ENCODE measurements at places on chromosomes 13 and 19. TPM values are rescaled to one million over a fixed set of nuclear protein-coding genes. Genes with fewer than 3 reads are reported as not detected.

Gene ZNF506
- 16.5 TPM for total RNA-seq

DNA sequence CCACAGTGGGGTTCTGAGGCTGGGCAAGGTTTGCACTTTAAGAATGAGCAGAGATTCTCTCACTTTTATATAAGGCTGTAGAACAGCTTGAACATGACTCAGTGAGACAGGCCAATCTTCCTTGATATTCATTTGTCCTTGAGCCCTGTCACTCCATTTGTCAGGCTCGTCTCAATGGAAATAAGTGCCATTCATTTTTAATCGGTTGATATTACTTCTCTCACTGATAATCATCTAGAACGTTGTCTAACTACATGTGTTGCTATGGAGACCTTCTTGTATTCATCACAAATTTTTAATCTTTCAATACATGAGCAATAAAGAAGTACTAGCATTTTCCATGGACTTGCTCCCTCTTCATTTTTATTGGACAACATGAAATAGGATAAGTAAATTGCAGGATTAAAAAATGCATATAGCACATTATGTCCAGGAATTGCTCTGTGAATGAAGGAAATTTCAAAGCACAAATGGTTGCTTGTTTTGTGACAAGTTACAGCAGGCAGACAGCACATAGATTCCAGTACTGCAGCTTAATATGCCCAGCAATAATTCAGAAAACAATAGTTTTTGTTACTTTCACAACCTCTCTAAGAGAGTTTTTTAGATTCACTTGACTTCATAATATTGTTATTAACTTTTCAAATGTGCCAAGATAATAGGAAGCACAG, 1178.4 kb upstream of the ATXN8OS start:
- no peak for DNase-seq

GRCh38 chr19:39816287-39817048, 17.5 kb downstream of the DYRK1B start:
- no peak for DNase-seq

GRCh38 chr13:24022568-24022967, 125.3 kb upstream of the C1QTNF9B start:
- peak; percentile 47 for DNase-seq

DNA sequence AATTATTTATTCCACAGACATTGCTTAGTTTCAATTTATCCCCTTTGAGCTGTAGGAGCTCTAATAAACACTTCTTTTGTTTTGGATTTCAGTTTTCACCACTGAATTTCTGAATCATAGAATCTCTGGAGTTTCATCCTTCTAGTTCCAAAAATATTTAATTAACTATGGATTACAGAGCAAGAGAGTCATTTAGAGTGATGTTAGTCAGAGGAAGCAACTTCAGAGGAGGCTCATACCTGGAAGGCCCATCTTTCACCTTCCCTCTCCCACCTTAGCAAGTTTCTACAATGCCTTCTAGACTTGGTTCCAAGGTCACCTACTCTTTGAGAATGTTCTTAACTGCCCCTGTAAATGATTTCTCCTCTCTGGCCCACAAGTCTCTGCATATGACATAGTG, 353.2 kb downstream of the SPRY2 start:
- no peak for DNase-seq

GRCh38 chr19:31378404-31378803, 29.2 kb upstream of the TSHZ3 start:
- peak; percentile 98 for DNase-seq
